Right renal cortex interstitium (tissue), 3 donors: ENCODE measurements at places on chromosomes 5 and 9. TPM values are rescaled to one million over a fixed set of nuclear protein-coding genes. Genes with fewer than 3 reads are reported as not detected.
A peak's percentile ranks its signal among the peaks of the same experiment; 100 is the strongest.

- no peak for DNase-seq
These were observed 2.1 kb upstream of the GFRA3 start for GRCh38 chr5:138276402-138277054.

- no peak for DNase-seq
These were observed 84.3 kb upstream of the CAST start for GRCh38 chr5:96577909-96578308.

Gene GDA
- polyA plus RNA-seq, result 0.43 TPM

- DNase-seq, result no peak
These were observed 566.6 kb upstream of the TUSC1 start for GRCh38 chr9:26244661-26245451.

- no peak for DNase-seq
These were observed 224.5 kb upstream of the TUT7 start for GRCh38 chr9:86578722-86579121.

Gene LIFR
- polyA plus RNA-seq, result 80.9 TPM

GRCh38 chr5:132321109-132321721, 27.0 kb downstream of the SLC22A4 start:
- no peak for DNase-seq

GRCh38 chr9:21144603-21145002, 3.0 kb upstream of the IFNW1 start:
- no peak for DNase-seq

DNA sequence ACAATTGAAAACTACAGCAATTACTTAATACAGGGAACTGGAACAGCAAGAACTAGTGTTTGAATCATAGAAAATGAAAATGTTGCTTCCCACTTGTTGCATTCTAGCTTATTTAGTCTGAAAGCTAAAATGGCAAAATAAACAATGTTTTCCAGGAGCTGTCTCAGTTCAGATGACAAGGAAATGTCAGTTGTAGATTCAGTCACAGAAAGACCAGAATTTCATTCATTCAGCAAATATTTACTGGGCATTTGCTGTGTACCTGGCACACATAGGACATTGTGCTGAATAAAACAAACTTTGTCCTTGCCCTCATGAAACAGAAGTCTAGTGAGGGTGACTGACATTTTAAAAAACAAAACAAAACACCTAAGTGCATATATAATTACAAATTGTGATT, 41.5 kb downstream of the GCNT4 start:
- DNase-seq, result no peak

- no peak for DNase-seq
These were observed 181.6 kb upstream of the TMEM161B start for GRCh38 chr5:88450239-88450638.

Gene IFNA4
- polyA plus RNA-seq, result not detected

Gene ACTBL2
- polyA plus RNA-seq, result not detected

Gene LARP1
- polyA plus RNA-seq, result 133 TPM

DNA sequence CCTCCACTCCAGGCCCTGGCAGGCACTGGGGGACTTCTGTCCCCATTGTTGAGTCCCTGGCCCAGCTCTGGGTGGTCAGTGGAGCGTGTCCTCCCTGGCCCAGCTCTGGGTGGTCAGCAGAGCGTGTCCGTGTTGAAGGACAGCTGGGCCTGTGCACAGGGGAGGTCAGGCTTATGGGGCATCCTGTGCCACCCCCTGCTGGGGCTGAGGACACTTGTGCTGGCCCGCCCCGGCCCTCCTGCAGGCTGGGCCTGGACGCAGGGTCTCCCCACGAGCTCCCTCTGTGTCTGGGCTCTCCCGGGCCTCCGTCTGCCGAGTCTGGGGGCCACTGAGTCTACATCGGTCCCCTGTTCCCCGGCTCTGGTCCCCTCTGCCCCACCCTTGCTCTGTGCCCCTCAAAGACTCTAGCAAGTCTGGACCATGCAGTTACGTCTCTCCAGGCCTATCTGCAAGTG, 11.5 kb upstream of the CLIC3 start:
- DNase-seq, result no peak

DNA sequence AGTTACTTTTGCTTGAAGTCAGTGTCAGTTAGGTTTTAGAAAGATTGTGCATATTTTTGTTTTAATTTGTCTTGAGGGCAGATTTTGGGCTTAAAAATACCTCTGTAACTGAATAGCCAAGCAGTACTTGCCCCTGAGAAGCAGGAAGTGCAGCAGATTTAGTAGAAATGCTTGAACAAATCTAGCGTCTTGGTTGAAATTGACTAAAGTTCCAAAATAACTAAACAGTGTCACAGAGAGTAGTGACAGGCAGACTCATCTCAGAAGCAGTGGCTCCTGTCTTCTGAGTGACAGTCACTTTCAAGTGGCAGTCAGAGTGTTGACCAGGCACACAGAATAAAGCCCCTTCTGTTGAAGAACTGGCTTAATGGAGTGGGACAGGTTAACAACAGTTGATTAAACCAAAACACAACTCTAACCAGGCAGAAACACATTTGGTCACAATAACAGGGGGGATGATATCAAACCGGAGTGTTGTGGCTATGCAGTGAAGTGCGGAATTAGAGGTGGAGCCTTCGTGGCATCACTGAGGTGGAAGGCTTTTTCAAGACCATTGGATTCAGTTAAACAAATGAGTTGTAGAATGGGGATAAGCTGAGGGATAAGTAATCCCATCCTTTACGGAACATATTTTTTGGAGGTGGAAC, 29.1 kb downstream of the TRIO start:
- DNase-seq, result no peak

- no peak for DNase-seq
These were observed 289.7 kb downstream of the CDK5RAP2 start for GRCh38 chr9:120289990-120290975.

GRCh38 chr9:22169727-22170503, 160.8 kb upstream of the CDKN2B start:
- DNase-seq, result no peak

GRCh38 chr9:84761137-84761808, 91.7 kb downstream of the NTRK2 start:
- DNase-seq, result no peak

DNA sequence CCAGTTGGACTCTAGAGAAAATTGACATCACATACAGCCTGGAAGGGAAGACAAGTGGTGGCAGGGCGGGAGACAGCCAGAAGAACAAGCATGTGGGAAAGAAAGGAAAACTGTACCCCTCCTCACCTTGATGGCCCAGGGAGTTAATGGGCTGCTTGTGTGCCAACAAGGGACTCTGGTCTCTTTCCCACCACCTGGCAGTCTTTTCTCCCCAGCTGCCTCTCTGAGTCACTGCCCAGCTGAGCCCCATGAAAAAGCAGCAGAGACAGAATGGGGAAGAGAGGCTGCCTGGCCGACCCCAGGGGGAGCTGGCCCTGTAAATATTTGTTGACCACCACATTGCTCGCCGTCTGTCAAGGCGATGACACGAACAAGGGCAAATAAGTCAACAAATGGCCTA, 359.4 kb downstream of the ENC1 start:
- DNase-seq, result no peak

DNA sequence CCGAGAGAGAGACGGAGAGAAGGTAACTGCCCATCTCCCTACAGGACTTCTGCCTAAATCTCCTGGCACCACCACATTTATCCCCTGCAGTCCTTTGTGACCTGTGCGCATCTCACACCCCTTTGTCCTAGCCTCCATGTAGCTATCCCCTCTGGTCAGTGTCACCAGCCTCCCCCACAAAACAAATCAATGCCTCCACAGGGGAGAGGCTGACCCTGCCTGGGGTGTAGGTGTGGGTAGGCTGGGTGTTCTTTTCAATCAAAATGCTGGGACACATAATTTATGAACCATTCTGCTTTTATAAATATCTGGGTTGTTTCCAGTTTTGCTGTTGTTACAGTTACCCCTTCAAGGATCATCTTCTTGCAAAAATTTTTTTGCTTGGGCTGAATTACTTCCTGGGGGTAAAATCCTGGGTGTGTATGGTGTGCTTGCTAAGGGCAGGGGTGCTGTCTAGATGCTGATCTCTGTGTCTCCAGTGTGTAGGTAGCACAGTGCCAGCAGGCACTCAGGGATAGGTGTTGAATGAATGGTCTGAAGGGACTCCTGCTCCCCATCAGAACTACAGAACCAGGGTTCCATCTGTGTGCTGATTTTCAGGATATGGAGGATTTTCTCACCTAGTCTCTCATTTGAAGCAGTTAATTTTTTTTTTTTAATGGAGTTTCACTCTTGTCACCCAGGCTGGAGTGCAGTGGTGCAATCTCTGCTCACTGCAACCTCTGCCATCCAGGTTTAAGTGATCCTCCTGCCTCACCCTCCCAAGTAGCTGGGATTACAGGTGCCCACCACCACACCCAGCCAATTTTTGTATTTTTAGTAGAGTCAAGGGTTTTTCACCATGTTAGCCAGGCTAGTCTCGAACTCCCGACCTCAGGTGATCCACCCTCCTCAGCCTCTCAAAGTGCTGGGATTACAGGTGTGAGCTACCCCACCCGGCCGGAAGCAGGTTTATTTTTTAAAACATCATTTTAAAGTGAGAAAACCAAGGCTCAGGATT, at the start of gene GARIN3:
Gene GARIN3, minus strand, starts transcription at position 51 of the 1,000 bp plus-strand sequence. CDS start 96 bp downstream, outside the sequence.
- DNase-seq, result no peak

Gene SPATA6L
- polyA plus RNA-seq, result 3.0 TPM

DNA sequence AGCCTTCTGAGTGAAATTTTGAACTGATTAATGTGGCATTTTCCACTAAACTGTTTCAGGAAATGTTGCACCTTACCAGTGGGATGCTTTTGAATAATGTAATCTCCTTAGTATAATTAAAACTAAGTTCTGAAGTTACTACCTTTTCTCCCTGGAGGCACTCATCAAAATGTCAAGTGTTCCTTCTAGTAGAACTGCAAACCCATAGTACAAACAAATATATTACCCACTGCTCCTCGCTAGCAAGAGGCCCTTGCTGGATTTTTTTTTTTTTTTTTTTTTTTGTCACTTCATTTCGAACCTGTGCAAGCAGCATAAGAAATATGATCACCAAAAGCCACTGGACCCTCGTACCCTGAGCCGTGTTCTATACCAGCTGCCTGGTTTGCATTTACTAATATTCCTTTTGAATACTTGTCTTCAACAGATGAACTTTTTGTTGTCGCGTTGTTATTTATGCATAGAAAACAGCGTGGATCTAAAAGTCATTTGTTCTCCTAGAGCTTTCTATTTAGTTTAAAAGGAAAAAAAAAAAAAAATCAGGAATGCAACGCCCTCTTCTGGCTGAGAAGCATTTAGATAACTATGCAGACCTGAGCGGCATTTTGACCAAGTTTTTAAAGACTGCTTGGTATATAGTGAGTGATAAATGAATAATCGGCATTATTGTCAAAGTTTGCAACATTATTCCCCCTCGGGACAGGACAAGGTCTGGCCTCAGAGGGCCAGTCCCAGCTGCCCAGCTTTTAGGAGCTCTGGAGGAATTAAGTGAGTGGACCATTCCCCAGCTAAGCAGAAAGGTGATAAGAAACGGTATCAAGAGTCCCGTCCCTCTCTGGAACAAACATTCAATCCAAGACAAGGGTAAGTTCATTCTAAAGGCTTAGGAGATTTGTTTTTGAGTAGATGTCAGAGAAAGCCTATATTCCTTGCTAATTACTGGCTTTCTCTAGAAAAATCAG, 162.5 kb upstream of the KIF2A start:
- peak; percentile 29 for DNase-seq

Gene FOXI1
- 7.8 TPM for polyA plus RNA-seq

DNA sequence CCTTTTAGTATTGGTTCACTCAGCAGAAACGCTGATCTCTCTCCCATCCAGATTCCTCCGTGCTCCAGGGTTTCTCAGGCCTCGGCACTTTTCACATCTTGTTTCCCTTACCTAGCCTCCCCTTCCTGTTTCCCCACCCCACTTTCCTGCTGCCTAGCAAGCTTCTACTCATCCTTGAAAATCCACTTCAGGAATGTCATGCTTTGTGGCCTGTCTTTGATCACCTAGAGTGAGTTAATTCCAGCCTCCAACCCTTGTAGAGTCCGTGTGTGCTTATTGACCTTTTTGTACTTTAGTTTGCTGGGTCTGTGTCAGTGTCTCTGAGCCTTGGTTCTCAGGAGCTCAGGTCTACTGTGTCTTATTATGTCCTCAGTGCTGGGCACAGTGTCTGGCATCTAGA, 116.6 kb downstream of the AOPEP start:
- DNase-seq, result no peak

DNA sequence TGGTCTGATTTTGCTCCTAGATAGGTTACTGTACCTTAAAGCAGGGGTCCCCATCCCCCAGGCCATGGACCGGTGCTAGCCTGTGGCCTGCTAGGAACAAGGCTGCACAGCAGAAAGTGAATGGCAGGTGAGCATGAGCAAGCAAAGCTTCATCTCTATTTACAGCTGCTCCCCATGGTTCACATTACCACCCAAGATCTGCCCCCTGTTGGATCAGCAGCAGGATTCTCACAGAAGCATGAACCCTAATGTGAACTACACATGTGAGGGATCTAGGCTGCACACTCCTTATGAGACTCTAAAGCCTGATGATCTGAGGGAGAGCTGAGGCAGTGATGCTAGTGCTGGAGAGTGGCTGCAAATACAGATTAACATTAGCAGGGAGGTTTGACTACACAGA, 78.1 kb downstream of the DRD1 start:
- DNase-seq, result no peak

DNA sequence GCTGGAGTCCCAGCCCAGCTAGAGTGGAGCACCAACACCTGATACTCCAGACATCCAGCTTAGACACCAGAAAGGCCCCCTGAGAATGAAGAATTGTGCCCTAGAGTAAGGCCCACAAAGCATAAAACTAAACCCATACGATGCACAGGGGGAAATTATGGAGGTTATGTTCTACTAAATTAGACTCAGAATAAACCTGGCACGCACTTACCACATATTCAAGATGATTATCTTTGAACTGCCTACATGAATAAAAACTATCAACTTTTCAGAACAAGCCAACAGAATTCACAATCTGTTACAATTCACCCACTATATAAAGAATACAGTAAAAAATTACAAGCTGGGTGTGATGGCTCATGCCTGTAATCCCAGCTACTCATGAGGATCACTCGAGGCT, 168.5 kb downstream of the CPLANE1 start:
- DNase-seq, result no peak

GRCh38 chr9:79492092-79493009, 79.4 kb upstream of the TLE4 start:
- DNase-seq, result no peak

GRCh38 chr5:177553671-177554429, 513 bp downstream of the FAM193B start:
- DNase-seq, result no peak

GRCh38 chr5:157750320-157750719, 6.8 kb downstream of the LSM11 start:
- DNase-seq, result no peak

DNA sequence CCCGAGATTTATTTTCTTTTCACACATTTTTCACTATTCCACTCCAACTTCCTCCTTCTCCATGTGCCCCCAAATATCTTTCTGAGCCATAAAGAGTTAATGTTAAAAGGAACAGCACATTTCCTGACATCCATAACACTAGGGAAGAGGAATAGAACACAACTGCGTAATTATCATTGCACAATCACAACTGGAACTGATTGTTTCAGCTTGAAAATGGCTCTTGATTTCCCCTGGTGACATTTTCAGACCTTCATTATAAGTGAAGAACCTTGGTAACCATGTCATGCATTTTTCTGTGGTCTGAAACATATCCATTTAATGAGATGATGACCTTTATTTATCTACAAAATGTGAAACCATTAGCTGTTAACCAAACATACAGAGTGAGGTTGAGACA, 82.4 kb downstream of the PCSK1 start:
- no peak for DNase-seq
